ENCODE measurements at places on chromosomes 1 and 21. TPM values are rescaled to one million over a fixed set of nuclear protein-coding genes. Genes with fewer than 3 reads are reported as not detected.

Gene PM20D1
- not detected for total RNA-seq

Gene RGS13
- not detected for total RNA-seq

Gene IFI44L
- total RNA-seq, result not detected

Gene ADAMTSL4
- 0.25 TPM for total RNA-seq

GRCh38 chr21:14303731-14304488 is 79.0 kb downstream of the HSPA13 start:
- DNase-seq, result no peak
- H3K27me3 ChIP-seq, result peaks cover 1% of the 10 kb centered on the region
- H3K4me3 ChIP-seq, result no peak overlapping the region
- H3K36me3 ChIP-seq, result no peaks in the 10 kb centered on the region

- H3K27me3 ChIP-seq, result peaks cover 4% of the 10 kb centered on the region
- no peak overlapping the region for H3K4me3 ChIP-seq
- no peak overlapping the region for H3K27ac ChIP-seq
- H3K4me1 ChIP-seq, result no peaks in the 10 kb centered on the region
- no peaks in the 10 kb centered on the region for H3K36me3 ChIP-seq
- DNase-seq, result no peak
These were observed 86.5 kb upstream of the IFFO2 start for GRCh38 chr1:19042675-19043578.

Gene OR2T5
- not detected for total RNA-seq

- H3K4me1 ChIP-seq, result no peaks in the 10 kb centered on the region
- H3K27ac ChIP-seq, result no peak overlapping the region
- H3K36me3 ChIP-seq, result no peaks in the 10 kb centered on the region
- H3K4me3 ChIP-seq, result no peak overlapping the region
- H3K27me3 ChIP-seq, result peaks cover 2% of the 10 kb centered on the region
These were observed 31.7 kb upstream of the DNAH14 start for GRCh38 chr1:224897529-224898327.

DNA sequence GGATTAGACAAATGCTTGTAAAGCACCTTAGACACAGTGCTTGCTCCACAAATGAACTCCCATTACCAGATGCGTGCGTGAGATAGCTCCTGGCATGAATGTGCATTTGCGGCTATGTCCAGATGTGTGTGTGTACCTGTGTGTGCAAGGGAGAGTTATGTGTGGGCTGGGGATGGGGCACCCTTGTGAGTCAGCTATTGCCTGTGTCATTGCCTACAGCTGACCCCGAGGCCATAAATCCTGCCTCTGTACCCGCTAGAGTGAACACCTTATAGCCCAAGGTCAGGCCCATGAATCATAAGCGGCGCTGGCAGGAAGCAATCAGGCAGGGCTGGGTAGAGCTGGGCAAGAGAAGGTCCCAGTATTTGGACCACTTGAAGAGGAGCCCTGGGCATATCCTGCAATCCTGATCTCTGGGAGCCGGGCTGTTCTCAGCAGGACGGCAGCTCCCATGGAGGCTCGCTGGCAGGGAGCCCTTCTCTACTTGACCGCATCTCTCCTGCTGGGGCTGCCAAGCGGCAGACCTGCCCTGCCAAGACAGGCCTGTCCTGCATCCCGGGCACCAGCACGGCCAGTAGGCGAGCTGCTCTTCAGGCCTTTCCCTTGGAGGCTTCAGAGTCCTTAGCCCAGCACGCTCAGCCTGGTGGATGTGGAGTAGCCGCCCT is 86.4 kb downstream of the TMEM53 start:
- no peak overlapping the region for H3K4me3 ChIP-seq
- H3K27me3 ChIP-seq, result peaks cover 6% of the 10 kb centered on the region
- no peak overlapping the region for H3K27ac ChIP-seq
- no peaks in the 10 kb centered on the region for H3K4me1 ChIP-seq

Gene ZBTB48
- 39.0 TPM for total RNA-seq

Gene MEX3A
- total RNA-seq, result 114 TPM

Gene SHE
- total RNA-seq, result 0.07 TPM

Gene TOR1AIP1
- 11.1 TPM for total RNA-seq

Gene DNASE2B
- total RNA-seq, result not detected

GRCh38 chr1:219906924-219907771 is 21.2 kb downstream of the SLC30A10 start:
- no peak overlapping the region for H3K27ac ChIP-seq
- DNase-seq, result no peak
- H3K4me3 ChIP-seq, result no peak overlapping the region
- no peaks in the 10 kb centered on the region for H3K27me3 ChIP-seq
- no peaks in the 10 kb centered on the region for H3K36me3 ChIP-seq

Data from glutamatergic neuron (in vitro differentiated cells).